GDM1 (cell line): ENCODE measurements at places on chromosomes 13 and 19.
A peak's percentile ranks its signal among the peaks of the same experiment; 100 is the strongest.

DNA sequence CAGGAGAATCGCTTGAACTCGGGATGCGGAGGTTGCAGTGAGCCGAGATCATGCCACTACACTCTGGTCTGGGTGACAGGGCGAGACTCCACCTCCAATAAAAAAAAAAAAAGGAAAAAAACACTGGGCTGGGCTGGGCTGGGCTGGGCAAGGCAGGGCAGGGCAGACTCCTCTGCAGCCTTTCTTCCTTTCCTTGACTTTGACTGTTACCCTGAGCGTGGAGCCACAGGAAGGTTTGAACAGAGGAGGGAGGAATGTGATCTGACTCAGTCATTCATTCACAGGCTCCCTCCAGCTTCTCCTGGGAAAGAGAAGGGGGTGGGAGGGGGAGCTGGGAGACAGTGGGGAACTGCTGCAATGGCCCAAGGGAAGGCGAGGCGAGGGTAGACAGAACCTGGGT, 2.7 kb upstream of the ACTN4 start:
- DNase-seq: no peak

GRCh38 chr13:64471916-64472315, 2758.2 kb downstream of the PCDH9 start:
- no peak for DNase-seq

- DNase-seq: no peak
Measured at GRCh38 chr19:33441277-33441699, 67.8 kb downstream of the CEBPG start.

DNA sequence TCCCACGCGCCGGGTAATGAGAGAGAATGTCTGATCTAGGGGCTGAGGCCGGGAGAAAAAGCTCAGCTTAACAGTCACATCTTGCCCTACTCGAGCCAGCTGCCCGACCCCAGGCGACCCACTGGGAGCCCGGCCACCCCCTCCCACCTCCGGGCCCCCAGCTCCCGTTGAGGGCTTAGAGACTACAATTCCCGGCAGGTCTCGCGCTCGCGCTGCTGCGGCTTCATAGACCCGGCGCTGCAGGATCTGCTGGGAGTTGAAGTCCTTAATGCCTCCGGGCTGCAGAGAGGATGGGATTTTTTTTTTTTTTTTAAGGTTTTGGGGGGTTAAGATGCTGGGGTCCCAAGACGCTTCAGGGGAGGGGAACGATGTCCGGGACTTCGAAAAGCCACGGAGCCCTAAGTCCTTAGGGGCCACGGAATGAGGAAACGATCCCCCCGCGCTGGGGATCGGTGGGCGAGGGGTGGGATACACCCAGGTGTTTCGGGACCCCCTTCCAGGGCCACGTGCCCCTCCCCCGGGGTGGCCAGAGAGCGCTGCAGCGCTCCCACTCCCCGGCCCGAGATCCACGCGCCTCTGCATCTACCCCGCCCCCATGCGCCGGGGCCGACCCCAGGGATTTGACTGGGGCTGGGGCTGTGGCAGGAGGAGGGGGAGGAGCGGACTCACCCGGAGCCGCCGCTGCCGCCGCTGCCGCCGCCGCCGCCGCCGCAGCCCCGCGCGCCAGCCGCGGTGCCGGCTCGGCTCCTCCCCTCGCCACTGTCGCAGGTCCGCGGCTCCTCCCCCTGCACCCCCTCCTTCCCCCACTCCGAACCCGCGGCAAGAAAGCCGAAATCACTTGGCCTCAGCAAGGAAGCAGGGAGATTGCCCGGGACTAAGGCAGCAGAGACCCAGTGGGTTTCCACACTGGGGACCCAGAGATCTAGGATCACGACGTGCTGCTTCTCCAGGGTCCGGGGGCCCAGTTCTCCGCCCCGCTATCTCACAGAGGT, at the start of gene SYT3:
Gene SYT3, minus strand, starts transcription at position 761 of the 992 bp plus-strand sequence. CDS start 2,470 bp downstream, outside the sequence.
- DNase-seq: peak; percentile 3

- DNase-seq: no peak
Measured at GRCh38 chr13:28875846-28876615, 55.9 kb downstream of the MTUS2 start.

DNA sequence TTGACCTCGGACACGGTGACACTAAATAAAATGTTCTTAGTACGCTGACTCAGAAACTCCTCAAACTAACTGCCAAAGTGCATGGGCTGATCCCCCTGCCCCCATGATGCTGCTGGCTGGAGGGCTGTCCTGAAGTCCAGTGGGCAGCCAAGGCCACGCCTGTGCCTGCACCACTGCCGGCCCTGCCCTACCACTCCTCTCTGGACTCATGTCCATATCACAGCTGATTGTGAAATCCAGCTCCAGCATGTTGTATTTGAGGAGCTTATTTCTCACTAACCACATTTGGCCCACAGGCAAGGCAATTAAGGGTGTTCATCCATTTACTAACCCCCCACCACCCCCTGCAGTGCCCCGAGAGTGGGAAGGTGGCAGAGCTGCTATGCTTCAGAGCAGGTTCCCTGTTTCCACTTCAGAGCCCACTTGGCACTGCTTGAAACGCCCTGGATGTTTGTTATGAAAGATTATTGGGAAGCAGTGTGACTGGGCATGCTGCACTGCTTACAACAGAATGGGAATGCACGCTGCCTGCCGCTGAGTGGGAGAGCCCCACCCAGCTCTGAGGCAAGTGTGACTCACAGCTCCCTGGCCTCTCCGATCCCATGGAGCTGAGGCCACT, 114.0 kb downstream of the UQCRFS1 start:
- DNase-seq: no peak

GRCh38 chr13:50788551-50789210, 54.8 kb downstream of the DLEU7 start:
- DNase-seq: no peak

- no peak for DNase-seq
Measured at GRCh38 chr13:79295906-79296706, 109.9 kb downstream of the RBM26 start.

DNA sequence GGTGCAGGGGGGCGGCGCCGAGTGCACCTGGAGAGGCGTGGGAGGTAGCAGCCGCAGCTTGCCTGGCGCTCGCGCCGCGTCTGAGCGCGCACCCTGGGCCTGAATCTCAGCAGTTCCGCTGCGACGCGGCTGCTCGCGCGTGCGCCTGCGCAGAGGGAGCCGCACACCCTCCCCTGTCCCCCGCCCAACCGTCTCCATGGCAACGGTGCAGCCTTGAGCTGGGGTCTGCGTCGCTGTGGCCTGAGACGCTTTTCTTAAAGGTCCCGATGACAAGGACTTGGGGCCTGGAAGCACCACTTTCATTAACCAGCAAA, at the start of gene PNMA8B:
Gene PNMA8B, minus strand, starts transcription at position 82 of the 314 bp plus-strand sequence. CDS start 402 bp downstream, outside the sequence.
- no peak for DNase-seq

- no peak for DNase-seq
Measured at GRCh38 chr13:112150352-112150751, 83.4 kb downstream of the SOX1 start.

- DNase-seq: no peak
Measured at GRCh38 chr19:34678421-34678820, 943 bp downstream of the ZNF302 start.

DNA sequence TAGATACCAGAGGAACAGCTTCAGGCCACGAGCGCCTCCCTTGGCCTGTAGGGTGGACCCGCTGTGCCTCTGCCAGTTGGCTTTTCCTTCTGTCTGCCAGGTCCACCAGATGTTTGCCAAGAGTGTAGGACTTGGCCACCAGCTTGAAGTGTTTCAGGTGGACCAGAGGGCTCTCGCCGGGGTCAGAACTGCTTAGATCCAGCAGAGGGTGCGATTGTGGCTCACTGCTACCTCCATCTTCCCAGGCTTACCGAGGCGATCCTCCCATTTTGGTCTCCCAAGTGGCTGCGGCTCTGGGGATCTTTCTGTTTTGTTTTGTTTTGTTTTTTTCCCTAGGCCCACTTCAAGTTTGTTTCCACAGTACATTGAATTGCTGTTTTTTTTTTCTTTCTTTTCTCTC, 23.0 kb upstream of the ZNF730 start:
- DNase-seq: no peak

GRCh38 chr13:38045278-38046048, 175.9 kb upstream of the TRPC4 start:
- peak; percentile 7 for DNase-seq

GRCh38 chr13:20006206-20006605, 47.7 kb downstream of the ZMYM2 start:
- no peak for DNase-seq

DNA sequence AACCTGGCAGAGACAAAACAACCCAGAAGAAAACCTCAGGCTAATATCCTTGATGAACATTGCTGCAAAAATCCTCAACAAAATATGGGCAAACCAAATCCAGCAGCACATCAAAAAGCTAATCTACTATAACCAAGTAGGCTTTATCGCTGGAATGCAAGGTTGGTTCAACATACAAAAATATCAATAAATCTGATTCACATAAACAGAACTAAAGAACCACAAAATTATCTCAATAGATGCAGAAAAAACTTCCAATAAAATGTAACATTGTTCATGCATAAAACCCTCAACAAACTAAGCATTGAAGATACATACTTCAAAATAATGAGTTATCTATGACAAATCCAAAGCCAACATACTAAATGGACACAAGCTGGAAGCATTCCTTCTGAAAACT, 8.8 kb downstream of the ZNF724 start:
- no peak for DNase-seq

- DNase-seq: no peak
Measured at GRCh38 chr19:52665529-52665928, 27.4 kb upstream of the ZNF83 start.

- DNase-seq: no peak
Measured at GRCh38 chr19:57245066-57245465, 4.6 kb downstream of the ZNF805 start.

DNA sequence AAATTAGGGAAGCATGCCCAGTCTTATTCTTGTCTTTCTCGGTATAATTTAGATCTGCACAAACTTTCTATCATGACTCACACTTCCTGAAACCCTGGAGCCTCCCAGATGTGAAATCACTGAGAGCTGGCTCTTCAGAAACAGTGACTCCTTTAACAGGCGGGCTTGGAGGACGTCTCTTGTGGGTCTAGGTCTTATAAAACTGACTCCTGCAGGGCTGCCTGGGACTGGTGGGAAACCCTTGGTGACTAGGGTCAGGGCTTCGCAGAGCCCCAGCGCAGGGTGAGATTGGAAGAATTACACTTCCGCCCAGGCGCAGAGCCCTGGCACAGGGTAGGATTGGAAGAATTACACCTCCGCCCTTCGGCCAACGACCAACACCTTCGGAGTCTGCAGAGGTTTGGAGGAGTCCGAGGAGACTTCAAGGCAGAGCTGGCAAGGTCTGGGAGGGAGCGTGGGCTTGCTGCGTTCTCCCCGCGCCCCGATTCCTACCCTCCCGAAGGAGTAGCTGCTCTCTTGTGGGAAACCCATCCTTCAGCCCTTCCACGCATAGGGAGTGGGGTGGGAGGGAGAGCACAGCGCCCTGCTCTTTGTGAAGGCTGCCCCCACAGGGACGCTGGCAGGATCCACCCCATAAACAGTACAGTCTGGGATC, 43.4 kb upstream of the MAP3K10 start:
- DNase-seq: peak; percentile 40

GRCh38 chr19:45814166-45814780, 835 bp downstream of the RSPH6A start:
- no peak for DNase-seq

DNA sequence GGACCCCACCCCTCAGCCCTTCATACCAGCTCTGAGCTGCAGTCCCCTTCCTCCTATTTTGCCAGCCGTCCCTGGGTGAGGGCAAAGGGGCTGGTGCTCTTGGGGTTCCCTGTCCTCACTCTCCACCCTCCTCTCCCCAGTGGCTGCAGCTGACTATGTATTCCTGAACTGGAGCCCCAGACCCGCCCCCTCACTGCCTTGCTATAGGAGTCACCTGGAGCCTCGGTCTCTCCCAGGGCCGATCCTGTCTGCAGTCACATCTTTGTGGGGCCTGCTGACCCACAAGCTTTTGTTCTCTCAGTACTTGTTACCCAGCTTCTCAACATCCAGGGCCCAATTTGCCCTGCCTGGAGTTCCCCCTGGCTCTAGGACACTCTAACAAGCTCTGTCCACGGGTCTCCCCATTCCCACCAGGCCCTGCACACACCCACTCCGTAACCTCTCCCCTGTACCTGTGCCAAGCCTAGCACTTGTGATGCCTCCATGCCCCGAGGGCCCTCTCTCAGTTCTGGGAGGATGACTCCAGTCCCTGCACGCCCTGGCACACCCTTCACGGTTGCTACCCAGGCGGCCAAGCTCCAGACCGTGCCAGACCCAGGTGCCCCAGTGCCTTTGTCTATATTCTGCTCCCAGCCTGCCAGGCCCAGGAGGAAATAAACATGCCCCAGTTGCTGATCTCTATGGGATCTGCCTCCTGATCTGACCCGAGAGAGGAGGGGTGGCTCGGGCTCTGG, 2.4 kb downstream of the COX7A1 start:
- DNase-seq: no peak

DNA sequence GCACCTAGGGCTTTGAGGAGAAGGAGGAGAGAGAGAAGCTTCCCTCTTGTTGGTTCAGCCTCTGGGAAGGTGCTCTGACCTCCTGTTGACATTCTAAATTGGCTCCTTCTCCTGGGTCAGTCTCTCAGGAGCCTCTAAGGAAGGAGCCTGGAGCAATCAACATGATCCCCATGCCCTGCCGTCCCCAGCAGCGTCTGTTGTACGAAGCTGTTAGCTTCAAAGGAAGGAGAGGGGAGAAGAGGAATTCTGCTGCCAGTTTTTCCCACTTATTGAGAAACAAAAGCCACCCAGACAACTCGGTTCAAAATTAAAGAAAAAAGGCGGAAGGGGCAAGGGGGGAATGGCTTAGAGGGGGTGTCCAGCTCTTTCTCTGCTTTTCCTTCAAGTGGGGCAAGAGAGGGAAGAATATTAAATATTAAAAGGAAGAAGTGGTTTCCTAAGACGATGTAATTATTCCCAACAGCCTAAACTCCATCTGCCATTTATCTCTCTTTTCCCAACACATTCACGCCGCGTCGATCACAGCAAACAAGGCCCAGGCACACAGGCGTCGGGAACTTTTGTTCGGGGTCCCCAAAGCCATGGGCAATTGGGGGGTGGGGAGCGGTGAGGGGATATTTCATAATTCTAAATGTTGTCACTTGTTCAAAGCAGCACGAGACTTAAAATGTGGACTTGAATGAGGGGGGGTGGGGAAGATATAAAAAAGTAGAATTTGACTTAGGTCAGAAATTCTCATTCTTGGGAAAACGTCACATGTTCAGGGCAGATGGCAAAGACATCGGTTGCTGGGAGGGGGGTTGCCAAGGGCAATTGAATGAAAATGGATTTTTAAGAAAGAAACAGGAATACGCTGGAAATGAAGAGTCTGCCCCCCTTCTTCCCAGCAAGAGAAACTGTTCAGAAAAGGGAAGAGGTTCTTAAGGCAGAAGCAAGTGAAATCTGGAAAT, 116.8 kb upstream of the CACNA1A start:
- no peak for DNase-seq

DNA sequence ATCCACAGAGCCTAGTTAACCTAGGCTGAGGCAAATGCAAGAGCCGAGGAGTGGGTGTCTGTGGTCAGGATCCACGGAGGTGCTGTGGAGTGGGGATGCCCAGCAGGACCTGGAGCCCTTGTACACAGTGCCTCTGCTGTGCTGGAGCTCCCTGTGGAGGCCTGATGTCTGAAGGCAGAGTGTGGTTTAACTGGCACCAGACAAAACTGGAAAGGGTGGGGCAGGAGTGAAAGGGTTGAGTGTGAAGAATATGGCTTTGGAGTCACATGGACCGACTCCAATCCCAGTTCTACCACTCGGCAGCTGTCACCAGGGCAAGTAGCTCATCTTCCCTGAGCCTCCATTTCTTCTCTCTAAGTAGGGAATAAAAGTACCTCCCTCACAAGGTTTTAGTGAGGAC, 60.3 kb upstream of the GPR12 start:
- no peak for DNase-seq

GRCh38 chr19:7872306-7873204, 1.6 kb downstream of the PRR36 start:
- no peak for DNase-seq
